ENCODE measurements at places on chromosomes 2 and 18.

DNA sequence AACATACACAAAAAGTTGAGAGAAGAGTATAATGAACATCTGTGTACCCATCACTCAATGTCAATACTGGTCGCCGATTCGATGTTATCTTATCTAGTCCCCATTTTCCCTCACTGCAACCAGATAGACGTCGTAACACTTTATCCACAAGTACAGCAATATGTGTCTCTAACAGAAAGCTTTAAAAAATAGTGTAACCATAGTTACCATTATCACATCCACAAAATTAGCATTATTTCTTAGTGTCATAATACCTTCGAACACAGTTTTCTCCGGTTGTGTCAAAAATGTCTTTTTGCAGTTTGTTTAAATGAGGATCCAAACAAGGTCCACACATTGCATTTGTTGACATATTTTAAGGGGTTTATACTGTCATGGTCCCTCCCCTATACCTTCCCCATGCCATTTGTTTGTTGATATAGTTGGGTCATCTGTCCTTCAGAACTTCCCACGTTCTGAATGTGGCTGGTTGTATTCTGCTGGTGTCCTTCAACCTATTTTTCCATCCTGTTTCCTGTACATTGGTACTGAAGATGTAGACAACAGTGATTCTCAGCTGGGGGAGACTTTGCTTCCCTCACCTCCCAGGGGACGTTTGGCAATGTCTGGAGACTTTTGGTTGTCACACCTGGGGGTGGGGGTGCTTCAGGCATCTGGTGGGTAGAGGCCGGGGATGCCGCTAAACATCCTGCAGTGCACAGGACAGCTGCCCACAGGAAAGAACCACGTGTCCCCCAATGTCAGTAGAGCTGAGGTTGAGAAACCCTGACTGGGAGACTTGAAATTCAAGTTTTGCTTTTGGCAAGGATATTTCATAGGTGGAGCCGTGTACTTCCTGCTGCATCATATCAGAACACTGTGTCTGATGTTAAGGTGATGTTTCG lies 72.7 kb upstream of the SPRED2 start:
- DNase-seq = no peak

DNA sequence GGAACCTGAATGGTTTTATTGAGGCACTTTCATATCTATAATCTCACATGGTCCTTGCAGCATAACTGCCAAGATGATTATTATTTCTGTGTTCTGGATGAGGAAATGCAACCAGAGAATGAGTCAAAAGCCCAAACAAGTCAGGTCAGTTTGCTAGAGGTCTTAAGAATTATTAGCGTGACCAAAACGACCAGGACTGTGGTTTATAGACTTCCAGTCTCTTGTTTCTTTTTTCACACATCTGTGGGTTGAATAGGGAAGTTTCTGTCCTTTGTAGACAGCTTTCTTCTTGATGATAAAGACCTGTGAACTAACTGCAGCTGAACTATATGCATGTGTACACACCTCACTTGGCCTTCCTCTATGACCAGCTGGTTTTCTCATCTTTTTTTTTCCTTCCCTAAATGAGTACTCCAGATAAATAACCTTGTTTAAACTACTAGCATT lies 13.9 kb downstream of the ADAM23 start:
- DNase-seq = no peak

- DNase-seq = no peak
These were observed 122.9 kb downstream of the GLI2 start for GRCh38 chr2:120858361-120859106.

GRCh38 chr18:26429535-26430226 lies 118.7 kb downstream of the KCTD1 start:
- peak; percentile 65 for DNase-seq

DNA sequence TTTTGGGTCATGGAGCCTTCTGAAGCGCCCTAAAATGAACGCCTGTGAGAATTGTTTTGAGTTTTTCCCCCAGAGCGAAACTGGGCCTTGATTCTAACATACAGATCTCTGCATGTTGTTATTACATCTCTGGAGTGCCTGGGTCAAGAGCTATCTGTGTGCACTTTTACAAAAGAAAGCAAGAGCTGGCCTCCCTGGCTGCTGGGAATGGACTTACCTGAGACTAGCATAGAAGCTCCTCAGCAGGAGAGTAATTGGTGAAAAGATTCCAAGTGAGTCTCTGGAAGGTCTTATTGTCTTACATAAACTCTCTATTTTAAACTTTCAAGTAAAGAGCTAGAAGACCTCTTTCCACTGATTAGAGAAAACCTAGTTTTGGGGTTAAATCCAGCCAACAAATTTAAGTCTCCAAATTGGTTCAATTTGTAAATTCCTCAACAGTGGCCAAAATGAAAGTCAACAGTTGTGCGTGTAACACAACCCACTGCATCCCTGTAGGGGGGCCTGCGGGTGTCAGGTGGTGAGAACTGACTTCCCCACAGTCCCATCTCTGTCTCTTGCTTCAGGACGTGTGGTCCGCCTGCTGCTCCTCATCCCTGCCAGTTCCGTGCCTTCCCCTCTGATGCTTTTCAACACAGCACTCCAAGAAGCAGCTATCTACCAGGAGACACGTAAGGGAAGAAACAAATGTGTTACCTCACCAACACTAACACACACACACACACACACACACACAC lies 206.1 kb downstream of the SH3BP4 start:
- DNase-seq = no peak

- no peak for DNase-seq
These were observed 22.2 kb downstream of the ZNF516 start for GRCh38 chr18:76472829-76473228.

DNA sequence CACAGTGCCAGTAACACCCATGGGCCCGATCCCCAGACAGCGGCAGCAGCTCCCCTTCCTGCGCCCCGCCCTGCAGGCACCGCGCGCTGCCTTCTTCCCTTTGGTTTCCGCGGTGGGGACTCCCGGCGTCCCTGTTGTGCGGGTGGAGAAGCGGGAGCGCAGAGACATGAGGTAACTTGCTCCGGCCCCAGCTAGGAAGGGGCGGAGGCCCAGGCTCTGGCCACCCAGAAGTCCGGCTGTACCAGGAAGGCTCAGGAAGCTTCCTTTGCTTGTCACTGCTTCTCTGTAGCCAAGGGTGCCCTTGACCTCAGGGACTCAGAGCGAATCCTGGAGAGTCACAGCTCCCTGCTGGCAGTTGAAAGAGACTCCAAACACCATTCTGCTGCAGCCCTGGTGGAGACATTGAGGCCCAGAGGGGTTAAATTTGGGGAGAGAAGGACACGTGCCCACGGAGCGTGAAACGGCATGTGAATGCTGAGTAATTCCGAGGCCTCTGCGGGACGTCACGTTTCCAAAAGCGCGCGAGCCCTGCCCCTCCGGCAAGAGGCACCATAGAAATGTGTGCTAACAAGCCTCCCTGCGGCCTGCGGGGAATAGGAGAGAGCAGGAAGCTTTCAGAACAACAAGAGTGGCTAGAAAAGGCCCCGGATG lies 6.7 kb upstream of the ADCY3 start:
- no peak for DNase-seq

DNA sequence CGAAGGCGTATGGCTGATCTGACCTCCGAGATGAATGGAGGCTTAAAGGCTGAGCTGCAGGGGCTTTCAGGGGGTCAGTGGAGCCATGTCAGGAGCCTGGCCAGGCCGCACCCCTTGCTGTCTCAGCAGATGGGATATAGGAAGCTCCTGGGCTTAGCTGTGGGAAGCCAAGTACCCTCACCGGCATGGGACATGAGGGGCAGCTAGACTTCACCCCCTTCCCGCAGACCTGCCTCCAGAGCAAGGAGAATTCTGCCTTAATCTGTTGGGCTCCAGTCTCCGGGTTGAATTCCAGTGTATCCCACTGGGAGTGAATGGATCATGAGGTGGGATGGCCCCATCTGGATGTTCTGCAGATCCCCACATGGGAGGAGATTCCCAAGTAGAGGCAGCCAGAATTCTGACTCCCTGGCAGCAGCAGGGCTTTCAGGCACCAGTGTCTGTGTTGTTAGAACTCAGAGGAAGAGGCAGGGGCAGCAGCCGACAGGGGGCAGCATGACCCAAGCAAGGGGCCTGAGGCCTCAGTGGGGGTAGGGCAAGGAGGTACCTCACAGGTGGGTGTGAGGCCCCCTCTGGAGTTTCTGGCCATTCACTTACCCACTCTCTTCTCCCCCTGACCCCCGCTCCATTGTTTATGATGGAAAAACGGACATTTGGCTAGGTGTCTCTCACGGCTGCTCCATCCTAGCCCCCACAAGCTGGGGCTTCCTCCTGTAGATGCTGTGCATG lies 19.1 kb downstream of the CAPG start:
- DNase-seq = no peak

DNA sequence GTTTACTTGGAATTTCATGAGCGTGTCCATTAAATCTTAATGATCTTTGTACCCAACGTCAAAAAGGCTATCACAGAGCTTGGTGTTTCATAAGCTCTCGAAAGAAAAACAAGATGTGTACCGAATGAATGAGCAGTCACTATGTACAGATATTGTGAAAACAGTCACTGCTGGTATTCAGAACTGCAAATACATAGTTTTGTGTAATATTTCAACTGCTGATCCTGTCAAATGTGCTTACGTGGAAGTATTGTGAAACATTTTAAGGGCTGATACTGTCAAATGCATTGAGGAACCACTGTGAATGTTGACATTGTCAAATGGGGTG lies 184.2 kb upstream of the KLHL29 start:
- no peak for DNase-seq

- no peak for DNase-seq
These were observed 31.0 kb downstream of the MRPL33 start for GRCh38 chr2:27802547-27802946.

- DNase-seq = no peak
These were observed 286.8 kb upstream of the HNMT start for GRCh38 chr2:137677466-137677865.

DNA sequence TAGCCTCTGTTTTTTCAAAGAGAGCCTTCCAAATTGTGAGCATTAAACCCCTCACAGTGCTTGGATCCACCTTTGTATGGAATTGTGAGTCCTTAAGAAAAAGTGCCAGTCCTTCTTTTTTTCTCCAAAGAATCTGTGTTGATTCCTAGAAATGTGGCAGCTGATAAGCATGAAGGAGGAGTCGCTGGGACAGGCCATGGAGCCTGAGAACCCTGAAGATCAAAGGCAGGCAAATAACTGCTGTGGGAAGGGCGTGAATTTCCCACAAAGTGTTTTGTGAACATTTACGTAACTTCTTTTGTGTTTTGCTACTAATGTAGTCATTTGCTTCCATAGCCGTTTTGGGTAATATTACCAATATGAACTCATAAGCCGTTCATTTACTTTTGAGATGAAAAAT lies 27.7 kb upstream of the CHMP1B start:
- no peak for DNase-seq

DNA sequence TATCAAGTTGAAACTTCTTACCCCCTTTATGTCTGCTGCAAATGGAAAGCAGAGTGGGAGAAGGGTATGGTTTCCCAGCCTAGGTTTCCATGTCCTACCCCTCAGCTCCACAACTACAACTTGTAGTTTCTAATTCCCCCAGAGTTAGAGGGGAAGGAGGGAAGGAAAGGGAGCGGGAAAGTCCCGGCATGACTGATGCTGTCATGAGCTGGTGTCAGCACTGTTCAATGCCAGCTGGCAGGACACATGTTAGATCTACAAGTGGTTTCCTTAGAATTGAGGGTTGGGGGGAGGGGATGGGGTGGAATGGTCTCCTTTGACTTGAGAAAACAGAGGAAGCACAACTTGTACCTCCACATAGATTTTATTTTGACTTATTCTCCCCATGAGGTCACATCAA lies 194.0 kb downstream of the MBD2 start:
- no peak for DNase-seq

- DNase-seq = no peak
These were observed 136.2 kb downstream of the WDSUB1 start for GRCh38 chr2:159150280-159150746.

All from fibroblast of skin of left quadriceps (primary cell).